ENCODE measurements at places on chromosomes 11 and 22.

GRCh38 chr22:44037519-44038375, 13.6 kb downstream of the PARVB start:
- no peaks in the 10 kb centered on the region for H3K27me3 ChIP-seq
- DNase-seq: no peak
- H3K4me1 ChIP-seq: no peaks in the 10 kb centered on the region
- no peak overlapping the region for H3K4me3 ChIP-seq
- no peaks in the 10 kb centered on the region for H3K36me3 ChIP-seq

DNA sequence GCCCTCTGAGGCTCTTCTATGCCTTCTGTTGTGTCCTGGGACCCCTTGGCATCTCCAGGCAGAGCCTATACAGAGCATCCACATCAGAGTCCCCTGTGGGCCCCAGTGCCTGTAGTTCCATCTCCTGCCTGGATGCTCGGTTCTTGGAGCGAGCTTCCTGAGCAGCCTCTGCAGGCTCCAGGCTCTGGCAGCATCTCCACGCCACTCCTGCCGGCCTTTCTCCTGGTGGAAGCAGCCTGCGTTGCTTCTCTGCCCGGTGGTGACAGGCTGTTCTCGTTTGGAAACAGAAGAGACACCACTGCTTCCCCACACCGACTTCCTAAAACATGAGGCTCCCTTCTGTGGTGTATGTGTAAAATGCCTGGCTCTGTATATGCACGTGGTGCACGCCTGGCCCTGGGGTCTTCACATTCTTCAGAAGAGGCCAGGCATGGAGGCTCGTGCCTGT, 52.8 kb downstream of the BCR start:
- no peak overlapping the region for H3K27ac ChIP-seq
- peaks cover 3% of the 10 kb centered on the region for H3K36me3 ChIP-seq
- no peak for DNase-seq
- no peaks in the 10 kb centered on the region for H3K4me1 ChIP-seq
- no peak overlapping the region for H3K4me3 ChIP-seq

DNA sequence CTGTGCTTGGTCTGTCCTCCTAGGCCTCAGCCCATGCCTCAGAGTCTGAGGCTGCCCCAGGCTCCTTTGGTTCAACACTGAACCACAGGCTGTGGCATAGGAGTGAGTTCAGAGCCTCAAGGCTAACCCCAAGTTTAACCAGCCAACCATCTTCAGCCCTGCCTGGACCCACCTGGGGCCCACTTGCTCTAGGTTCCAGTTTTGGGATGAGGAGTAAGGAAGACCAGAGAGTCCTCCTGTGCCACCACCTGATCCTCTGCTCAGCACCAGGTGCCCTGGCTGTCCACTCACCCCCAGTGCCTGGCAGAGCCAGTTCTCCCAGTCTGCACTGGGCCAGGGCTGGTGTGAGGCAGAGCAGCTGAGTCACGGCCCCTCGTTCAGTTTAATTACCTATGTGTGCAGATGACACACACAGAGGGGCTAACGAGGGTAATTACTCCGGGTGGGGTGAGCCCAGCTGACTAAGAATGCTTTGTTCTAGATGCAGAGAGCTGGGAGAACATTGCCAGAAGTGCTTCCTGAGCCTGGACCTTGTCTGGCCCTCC, 12.0 kb upstream of the TMPRSS13 start:
- no peak overlapping the region for H3K27ac ChIP-seq
- H3K4me3 ChIP-seq: no peak overlapping the region
- no peaks in the 10 kb centered on the region for H3K27me3 ChIP-seq
- H3K36me3 ChIP-seq: no peaks in the 10 kb centered on the region

GRCh38 chr11:1531449-1532013, 40.5 kb downstream of the DUSP8 start:
- no peaks in the 10 kb centered on the region for H3K36me3 ChIP-seq
- no peak overlapping the region for H3K27ac ChIP-seq
- H3K4me3 ChIP-seq: no peak overlapping the region
- H3K27me3 ChIP-seq: no peaks in the 10 kb centered on the region
- H3K4me1 ChIP-seq: no peaks in the 10 kb centered on the region

DNA sequence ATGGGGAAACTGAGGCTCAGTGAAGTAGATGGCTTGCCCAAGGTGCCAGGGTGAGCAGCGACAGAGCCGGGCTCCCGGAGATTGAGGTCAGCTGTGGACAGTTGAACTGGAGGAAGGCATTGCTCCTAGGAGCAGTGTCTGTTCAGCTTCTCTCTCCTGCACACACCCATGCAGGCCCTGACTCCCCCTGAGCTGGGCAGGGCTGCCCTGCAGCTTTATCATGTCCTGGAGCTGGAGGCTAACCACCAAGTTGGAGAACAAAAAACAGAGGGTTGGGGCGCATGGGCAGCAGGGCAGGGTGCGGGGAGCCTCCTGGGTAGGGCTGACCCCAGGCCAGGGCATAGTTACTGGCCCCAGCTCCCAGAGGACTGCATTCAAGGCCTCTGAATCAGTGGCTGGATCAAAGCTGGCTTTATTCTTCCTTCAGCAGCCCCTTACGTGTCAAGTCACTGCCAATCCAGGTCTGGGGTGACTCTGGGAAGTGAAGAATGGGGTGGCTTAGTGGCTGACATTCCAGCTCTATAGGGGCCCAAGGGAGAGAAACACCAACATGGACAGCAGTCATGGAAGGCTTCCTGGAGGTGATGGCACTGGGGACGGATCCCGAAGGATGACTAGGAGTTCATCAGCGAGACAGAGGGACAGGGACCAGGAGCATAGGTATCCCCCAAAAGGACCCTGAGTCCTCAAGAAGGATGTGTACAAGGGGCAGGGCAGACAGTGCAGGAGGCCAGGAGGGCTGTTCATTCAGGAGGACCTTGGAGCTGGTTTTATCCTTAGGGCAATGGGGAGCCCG, 83.8 kb downstream of the CACNA1I start:
- H3K27me3 ChIP-seq: no peaks in the 10 kb centered on the region
- no peak for DNase-seq
- no peaks in the 10 kb centered on the region for H3K4me1 ChIP-seq
- H3K27ac ChIP-seq: no peak overlapping the region
- H3K36me3 ChIP-seq: no peaks in the 10 kb centered on the region
- no peak overlapping the region for H3K4me3 ChIP-seq

DNA sequence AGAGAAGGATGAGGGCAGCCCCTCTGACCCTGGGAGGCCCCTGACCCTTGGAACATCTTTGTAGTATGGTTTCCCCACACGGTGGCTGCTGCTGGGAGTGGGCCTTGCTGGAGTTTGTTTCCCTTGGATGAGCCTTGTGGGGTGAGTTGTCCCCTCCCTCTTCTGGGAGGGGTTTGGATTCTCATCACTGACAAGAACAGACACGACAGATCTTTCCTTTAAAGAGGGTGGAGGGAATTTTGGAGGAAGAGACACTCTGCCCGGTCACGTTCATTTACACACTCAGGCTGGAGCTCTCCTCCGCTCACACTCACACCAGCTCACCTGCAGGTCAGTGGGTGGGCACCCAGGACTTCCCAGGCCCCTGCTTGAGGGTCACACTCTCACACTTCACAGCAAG, 31.7 kb downstream of the POU2F3 start:
- no peaks in the 10 kb centered on the region for H3K27me3 ChIP-seq
- H3K36me3 ChIP-seq: no peaks in the 10 kb centered on the region
- no peak overlapping the region for H3K27ac ChIP-seq
- no peak overlapping the region for H3K4me3 ChIP-seq
- H3K4me1 ChIP-seq: no peaks in the 10 kb centered on the region

- no peaks in the 10 kb centered on the region for H3K27me3 ChIP-seq
- DNase-seq: no peak
- no peak overlapping the region for H3K27ac ChIP-seq
- no peak overlapping the region for H3K4me3 ChIP-seq
- no peaks in the 10 kb centered on the region for H3K36me3 ChIP-seq
These were observed 24.2 kb upstream of the UCP3 start for GRCh38 chr11:74033046-74033445.

GRCh38 chr11:70517988-70518907, 119.9 kb downstream of the CTTN start:
- H3K4me3 ChIP-seq: no peak overlapping the region
- H3K27ac ChIP-seq: no peak overlapping the region
- H3K36me3 ChIP-seq: no peaks in the 10 kb centered on the region
- no peaks in the 10 kb centered on the region for H3K27me3 ChIP-seq

DNA sequence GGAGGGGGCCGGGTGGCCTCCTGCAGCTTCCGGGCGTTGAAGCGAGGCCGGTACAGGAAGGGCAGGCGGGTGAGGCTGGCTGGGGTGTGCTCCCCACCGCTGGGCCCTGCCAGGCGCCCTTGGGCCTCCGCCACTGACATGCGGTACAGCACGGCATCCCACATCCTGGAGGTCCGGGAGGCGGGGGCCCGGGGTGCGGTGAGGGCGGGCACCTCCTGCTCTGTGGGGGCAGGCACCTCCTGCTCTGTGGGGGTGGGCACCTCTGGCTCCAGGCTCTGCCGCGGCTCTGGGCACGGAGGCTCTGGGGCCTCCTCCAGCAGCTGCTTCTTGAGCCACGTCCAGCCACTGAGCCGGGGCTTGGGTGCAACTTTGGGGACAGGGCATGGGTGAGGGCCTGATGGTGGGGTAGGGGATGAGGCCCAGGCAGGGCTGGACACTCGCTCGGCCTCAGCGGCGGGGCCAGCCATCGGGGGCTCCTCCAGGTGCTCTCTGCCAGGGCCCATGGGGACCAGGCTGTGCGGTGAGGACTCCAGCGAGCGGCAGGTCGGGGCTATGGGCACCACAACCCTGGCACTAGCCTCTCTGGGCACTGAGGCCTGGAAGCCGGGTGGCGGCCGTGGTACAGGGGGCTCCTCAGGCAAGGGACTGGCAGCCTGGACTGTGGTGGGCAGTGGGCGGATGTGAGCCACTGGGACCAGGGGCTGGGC, 2.3 kb downstream of the PRR33 start:
- no peak overlapping the region for H3K4me3 ChIP-seq
- H3K27ac ChIP-seq: no peak overlapping the region
- H3K36me3 ChIP-seq: no peaks in the 10 kb centered on the region
- H3K27me3 ChIP-seq: no peaks in the 10 kb centered on the region
- H3K4me1 ChIP-seq: no peaks in the 10 kb centered on the region

- H3K4me1 ChIP-seq: peaks cover 32% of the 10 kb centered on the region
- H3K27ac ChIP-seq: no peak overlapping the region
- no peaks in the 10 kb centered on the region for H3K27me3 ChIP-seq
- DNase-seq: no peak
These were observed 56.5 kb upstream of the AMPD3 start for GRCh38 chr11:10398525-10398924.

DNA sequence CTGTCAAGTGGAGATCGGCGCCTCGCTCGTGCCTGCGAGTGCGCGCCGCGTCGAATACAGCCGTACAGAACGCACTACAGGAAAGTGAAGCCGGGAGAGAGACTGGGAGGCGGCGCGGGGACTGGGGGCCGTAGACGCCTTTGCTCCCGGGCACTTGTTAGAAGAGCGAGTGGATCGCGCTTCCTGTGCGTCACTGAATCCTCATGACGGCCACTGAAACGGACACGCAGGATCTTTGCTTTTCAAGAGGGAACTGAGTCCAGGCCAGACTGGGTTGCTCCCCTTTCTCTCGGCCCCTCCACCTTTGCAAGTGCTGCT, 314 bp downstream of the RIC8A start:
- DNase-seq: no peak
- H3K36me3 ChIP-seq: peaks cover 6% of the 10 kb centered on the region
- H3K27ac ChIP-seq: peak overlapping the region; percentile 99
- H3K27me3 ChIP-seq: no peaks in the 10 kb centered on the region
- peak overlapping the region; percentile 73 for H3K4me3 ChIP-seq
- H3K4me1 ChIP-seq: peaks cover 20% of the 10 kb centered on the region

DNA sequence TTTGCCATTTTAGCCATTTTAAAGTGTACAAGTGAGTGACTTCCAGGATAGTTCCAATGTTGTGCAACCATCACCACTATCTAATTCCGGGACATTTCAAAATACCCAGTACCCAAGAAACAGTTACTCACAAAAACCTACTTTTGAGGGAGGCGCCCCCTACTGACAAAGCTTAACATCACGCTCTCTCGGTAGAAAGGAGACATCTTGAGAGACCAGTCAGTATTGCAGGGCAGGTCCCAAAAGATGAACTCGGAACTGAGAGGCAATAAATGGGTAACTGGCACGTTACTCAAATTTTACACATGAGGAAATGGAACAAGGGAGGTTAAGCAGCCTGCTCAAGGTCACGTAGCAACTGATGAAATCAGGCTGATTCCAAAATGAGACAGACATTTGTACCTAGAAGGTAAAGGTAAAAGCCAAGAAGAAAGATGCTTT, 50.0 kb upstream of the POU2AF1 start:
- H3K27me3 ChIP-seq: no peaks in the 10 kb centered on the region
- DNase-seq: peak; percentile 78

- H3K36me3 ChIP-seq: no peaks in the 10 kb centered on the region
- no peak for DNase-seq
- no peaks in the 10 kb centered on the region for H3K27me3 ChIP-seq
- no peak overlapping the region for H3K27ac ChIP-seq
- H3K4me3 ChIP-seq: no peak overlapping the region
These were observed 27.3 kb downstream of the RELT start for GRCh38 chr11:73403541-73403940.

- H3K27me3 ChIP-seq: no peaks in the 10 kb centered on the region
- peak; percentile 55 for DNase-seq
- peak overlapping the region; percentile 16 for H3K27ac ChIP-seq
- H3K4me1 ChIP-seq: no peaks in the 10 kb centered on the region
- no peaks in the 10 kb centered on the region for H3K36me3 ChIP-seq
These were observed 56.8 kb downstream of the SLC1A2 start for GRCh38 chr11:35362521-35362980.

GRCh38 chr11:5283882-5284281, 14.1 kb upstream of the HBE1 start:
- H3K4me3 ChIP-seq: no peak overlapping the region
- no peaks in the 10 kb centered on the region for H3K27me3 ChIP-seq
- H3K4me1 ChIP-seq: no peaks in the 10 kb centered on the region

- H3K36me3 ChIP-seq: no peaks in the 10 kb centered on the region
- no peak overlapping the region for H3K27ac ChIP-seq
- no peaks in the 10 kb centered on the region for H3K27me3 ChIP-seq
- DNase-seq: no peak
These were observed 696.5 kb upstream of the CHORDC1 start for GRCh38 chr11:90919332-90919731.

- no peak overlapping the region for H3K4me3 ChIP-seq
- DNase-seq: peak; percentile 45
- H3K27me3 ChIP-seq: no peaks in the 10 kb centered on the region
- H3K27ac ChIP-seq: no peak overlapping the region
- H3K4me1 ChIP-seq: no peaks in the 10 kb centered on the region
- no peaks in the 10 kb centered on the region for H3K36me3 ChIP-seq
These were observed 417.0 kb upstream of the DDI1 start for GRCh38 chr11:103619480-103619879.

GRCh38 chr11:86180423-86180822, 64.1 kb upstream of the EED start:
- DNase-seq: no peak
- no peaks in the 10 kb centered on the region for H3K36me3 ChIP-seq
- peaks cover 10% of the 10 kb centered on the region for H3K4me1 ChIP-seq
- no peak overlapping the region for H3K27ac ChIP-seq
- H3K27me3 ChIP-seq: no peaks in the 10 kb centered on the region

GRCh38 chr22:26450453-26451185, 21.6 kb downstream of the ASPHD2 start:
- no peaks in the 10 kb centered on the region for H3K4me1 ChIP-seq
- H3K27ac ChIP-seq: no peak overlapping the region

- H3K27me3 ChIP-seq: no peaks in the 10 kb centered on the region
- H3K4me3 ChIP-seq: no peak overlapping the region
- H3K4me1 ChIP-seq: no peaks in the 10 kb centered on the region
- H3K36me3 ChIP-seq: no peaks in the 10 kb centered on the region
- H3K27ac ChIP-seq: no peak overlapping the region
These were observed 45.1 kb upstream of the DEUP1 start for GRCh38 chr11:93285430-93285829.
